ENCODE measurements at places on chromosomes 11 and 22. TPM values are rescaled to one million over a fixed set of nuclear protein-coding genes. Genes with fewer than 3 reads are reported as not detected.

- H3K27me3 ChIP-seq, result no peaks in the 10 kb centered on the region
- H3K36me3 ChIP-seq, result no peaks in the 10 kb centered on the region
- no peak for DNase-seq
- no peak overlapping the region for H3K4me3 ChIP-seq
Measured at GRCh38 chr11:130601764-130602460, 153.5 kb downstream of the ADAMTS15 start.

DNA sequence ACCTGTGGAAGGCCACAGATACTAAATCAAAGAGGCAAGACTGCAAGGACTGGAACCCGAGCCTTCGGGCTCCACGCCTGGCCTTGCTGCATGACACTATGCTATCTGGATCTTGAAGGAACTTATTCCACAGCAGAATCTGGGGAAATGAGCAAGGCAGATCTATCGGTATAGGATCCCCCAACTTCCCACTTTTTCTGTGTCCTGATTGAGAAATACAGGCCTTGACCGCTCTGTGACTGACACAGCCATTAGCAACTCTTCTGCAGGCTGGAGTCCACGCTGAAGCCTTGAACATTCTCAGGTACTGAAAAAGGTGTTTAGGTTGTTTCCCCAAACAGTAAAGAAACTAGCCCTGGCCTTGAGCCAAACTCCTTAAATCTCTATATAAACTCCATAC, 241.2 kb upstream of the NARS2 start:
- H3K4me3 ChIP-seq, result no peak overlapping the region
- no peaks in the 10 kb centered on the region for H3K4me1 ChIP-seq
- H3K27ac ChIP-seq, result no peak overlapping the region

GRCh38 chr22:19182472-19183157, 4.1 kb upstream of the SLC25A1 start:
- H3K27me3 ChIP-seq, result no peaks in the 10 kb centered on the region
- DNase-seq, result no peak
- H3K4me1 ChIP-seq, result peaks cover 21% of the 10 kb centered on the region
- H3K27ac ChIP-seq, result no peak overlapping the region
- H3K4me3 ChIP-seq, result no peak overlapping the region
- H3K36me3 ChIP-seq, result no peaks in the 10 kb centered on the region

GRCh38 chr22:35539910-35540594, 579 bp upstream of the RASD2 start:
- H3K27ac ChIP-seq, result no peak overlapping the region
- peaks cover 56% of the 10 kb centered on the region for H3K27me3 ChIP-seq
- DNase-seq, result peak; percentile 44
- peaks cover 15% of the 10 kb centered on the region for H3K4me1 ChIP-seq

- DNase-seq, result peak; percentile 55
- H3K36me3 ChIP-seq, result no peaks in the 10 kb centered on the region
- peaks cover 13% of the 10 kb centered on the region for H3K27me3 ChIP-seq
- no peaks in the 10 kb centered on the region for H3K4me1 ChIP-seq
- H3K27ac ChIP-seq, result no peak overlapping the region
Measured at GRCh38 chr11:44538375-44539054, 26.9 kb upstream of the CD82 start.

DNA sequence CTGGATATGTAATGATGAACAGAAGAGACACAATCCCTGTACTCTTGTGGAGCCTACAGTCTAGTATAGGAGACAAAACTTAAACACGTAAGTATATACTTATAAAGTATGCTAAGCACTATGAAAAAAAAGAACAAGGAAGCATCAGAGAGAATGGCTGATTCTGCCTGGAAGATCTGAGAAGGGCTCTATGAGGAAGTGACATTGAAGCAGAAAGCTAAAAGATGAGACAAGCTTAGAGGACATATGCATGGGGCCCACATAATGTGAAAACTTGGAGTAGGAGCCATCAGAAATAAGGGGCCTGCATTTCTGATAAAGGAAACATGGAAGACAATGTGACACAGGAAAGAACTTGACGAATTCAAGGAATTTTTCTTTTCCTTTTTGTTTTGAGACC, 16.6 kb downstream of the SAA1 start:
- no peaks in the 10 kb centered on the region for H3K27me3 ChIP-seq
- H3K36me3 ChIP-seq, result peaks cover 68% of the 10 kb centered on the region
- no peak overlapping the region for H3K27ac ChIP-seq
- H3K4me3 ChIP-seq, result no peak overlapping the region
- no peak for DNase-seq

- peaks cover 2% of the 10 kb centered on the region for H3K27me3 ChIP-seq
- H3K27ac ChIP-seq, result peak overlapping the region; percentile 71
- DNase-seq, result peak; percentile 91
- H3K4me1 ChIP-seq, result peaks cover 15% of the 10 kb centered on the region
- peak overlapping the region; percentile 23 for H3K4me3 ChIP-seq
Measured at GRCh38 chr11:13207665-13208594, 69.7 kb upstream of the BMAL1 start.

DNA sequence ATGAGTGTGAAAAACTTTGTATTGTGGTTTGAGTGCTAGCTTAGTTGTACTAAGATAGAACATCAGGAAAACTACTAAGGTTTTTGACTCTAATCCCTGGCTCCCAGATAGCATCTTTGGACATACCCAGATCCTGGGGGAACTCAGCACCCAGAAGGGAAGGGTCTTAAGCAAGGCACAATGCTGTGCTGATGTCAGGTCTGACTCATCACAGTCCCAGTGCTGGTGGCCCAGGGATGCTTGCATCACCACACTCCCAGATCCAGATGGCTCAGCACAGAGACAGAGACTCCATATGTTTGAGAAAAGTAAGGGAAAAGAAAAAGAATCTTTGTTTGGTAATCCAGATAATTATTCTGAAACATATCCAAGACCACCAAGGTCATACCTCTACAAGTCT, 18.3 kb upstream of the OR56A3 start:
- H3K36me3 ChIP-seq, result no peaks in the 10 kb centered on the region
- no peak for DNase-seq
- H3K4me3 ChIP-seq, result no peak overlapping the region
- H3K4me1 ChIP-seq, result no peaks in the 10 kb centered on the region
- no peaks in the 10 kb centered on the region for H3K27me3 ChIP-seq

- no peak for DNase-seq
- no peak overlapping the region for H3K4me3 ChIP-seq
- no peak overlapping the region for H3K27ac ChIP-seq
- H3K4me1 ChIP-seq, result no peaks in the 10 kb centered on the region
Measured at GRCh38 chr11:97862021-97862420, 1158.7 kb upstream of the CNTN5 start.

DNA sequence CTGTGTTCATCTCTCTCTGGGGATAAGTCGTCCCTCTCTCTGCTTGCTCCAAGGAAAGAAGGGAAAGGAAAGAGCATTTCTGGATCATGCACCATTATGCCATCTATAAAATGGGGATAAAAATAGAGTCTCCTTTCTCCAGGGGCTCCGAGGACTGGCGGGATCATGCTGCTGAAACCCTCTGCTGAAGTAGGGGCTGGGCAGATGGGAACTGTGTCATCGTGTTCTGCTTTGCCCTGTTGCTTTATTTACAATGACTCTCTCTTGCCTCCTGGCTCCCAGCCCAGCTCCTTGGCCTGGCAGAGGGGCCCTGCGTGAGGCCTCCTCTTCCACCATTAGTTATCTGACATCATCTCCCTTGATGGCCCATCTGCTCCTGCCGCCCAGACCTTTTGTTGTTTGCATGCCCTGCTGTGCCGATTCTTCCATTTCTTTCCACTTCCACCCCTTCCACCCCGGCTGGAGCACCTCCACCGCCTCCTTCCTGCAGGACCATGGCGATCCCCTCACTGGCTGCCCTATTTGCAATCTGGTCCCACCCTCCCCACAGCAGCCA, 200.9 kb downstream of the MYO18B start:
- no peak overlapping the region for H3K27ac ChIP-seq
- H3K36me3 ChIP-seq, result no peaks in the 10 kb centered on the region
- peak; percentile 16 for DNase-seq
- H3K27me3 ChIP-seq, result peaks cover 2% of the 10 kb centered on the region

DNA sequence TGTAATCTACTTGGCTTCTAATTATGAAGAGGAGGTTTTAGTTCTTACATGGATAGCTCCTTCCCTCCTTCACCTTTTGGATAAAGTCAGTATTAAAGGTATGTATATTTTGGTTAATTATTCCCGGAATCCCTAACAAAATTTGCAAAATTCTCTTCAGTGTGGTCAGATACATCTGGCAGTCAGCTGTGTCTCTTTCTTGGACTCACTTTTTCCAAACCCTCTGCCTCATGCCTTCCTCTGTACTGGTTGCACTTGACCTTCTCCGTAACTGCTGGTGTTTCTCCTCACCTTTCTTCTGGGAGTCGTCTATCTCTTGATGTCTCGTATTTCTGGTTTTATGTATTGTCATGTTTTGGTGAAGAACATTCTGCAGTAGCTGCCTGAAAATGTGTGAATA, 62.5 kb downstream of the PPP6R3 start:
- no peaks in the 10 kb centered on the region for H3K27me3 ChIP-seq
- no peak for DNase-seq
- no peak overlapping the region for H3K4me3 ChIP-seq
- peaks cover 45% of the 10 kb centered on the region for H3K36me3 ChIP-seq

DNA sequence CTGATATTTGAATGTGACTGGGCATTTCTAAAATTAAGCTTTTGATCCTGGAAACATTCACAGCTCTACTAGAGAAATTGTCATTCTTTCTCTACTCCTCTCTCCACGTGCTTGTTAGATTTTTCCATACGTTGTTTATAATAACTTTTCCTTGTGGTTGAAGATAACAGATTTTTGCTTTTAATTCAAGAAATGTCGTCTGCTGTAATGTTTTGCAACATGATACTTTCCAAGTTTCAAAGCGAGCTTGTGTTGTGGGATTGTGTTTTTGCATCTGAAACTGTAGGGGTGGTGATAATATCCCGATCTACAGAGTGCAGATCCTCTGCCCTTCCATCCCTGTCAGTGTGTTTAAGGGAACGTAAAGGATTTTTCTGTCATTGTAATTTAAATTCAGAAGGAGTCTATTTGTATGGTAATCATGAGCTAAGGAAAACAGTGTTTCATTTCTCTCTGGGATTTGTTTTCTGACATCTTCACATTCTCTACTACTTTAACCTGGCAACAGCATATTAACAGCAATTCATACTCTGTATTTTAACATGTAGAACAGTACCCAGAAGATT, 321.4 kb downstream of the FAT3 start:
- H3K27ac ChIP-seq, result no peak overlapping the region
- no peaks in the 10 kb centered on the region for H3K36me3 ChIP-seq
- no peak overlapping the region for H3K4me3 ChIP-seq
- no peaks in the 10 kb centered on the region for H3K4me1 ChIP-seq

- H3K27ac ChIP-seq, result no peak overlapping the region
- DNase-seq, result no peak
Measured at GRCh38 chr11:132278801-132279574, 908.6 kb downstream of the NTM start.

Gene GRK3
- polyA plus RNA-seq, result 14.2 TPM

Gene JOSD1
- polyA plus RNA-seq, result 77.2 TPM

Gene GP1BB
- 4.4 TPM for polyA plus RNA-seq

Gene ART5
- 0.25 TPM for polyA plus RNA-seq

Gene SLC43A3
- polyA plus RNA-seq, result 13.4 TPM
